Stimulated activated CD4-positive, alpha-beta T cell treated with anti-CD3 and anti-CD28 coated beads, Interleukin-4, amount 100 ng/mL, for 48 hours (primary cell): ENCODE measurements at places on chromosomes 5 and 9.

DNA sequence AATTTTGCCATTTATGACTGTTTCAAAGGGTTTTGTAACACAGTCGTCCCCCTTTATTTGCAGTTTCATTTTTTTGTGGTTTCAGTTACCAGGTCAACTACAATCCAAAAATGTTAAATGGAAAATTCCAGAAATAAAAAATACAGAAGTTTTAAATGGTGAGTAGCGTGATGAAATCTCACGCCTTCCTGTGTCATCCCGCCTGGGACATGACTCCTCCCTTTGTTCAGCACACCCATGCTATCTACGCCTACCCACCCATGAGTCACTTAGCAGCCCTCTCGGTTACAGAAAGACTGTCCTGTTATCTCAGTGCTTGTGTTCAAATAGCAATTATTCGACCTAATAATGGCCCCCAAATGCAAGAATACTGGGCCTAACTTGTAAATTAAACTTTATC is 765.3 kb upstream of the ADAMTS16 start:
- DNase-seq: no peak

GRCh38 chr5:172733131-172733973 is 37.6 kb downstream of the DUSP1 start:
- no peak for DNase-seq

- DNase-seq: no peak
These were observed 72.9 kb downstream of the ZNF618 start for GRCh38 chr9:113948891-113949570.

GRCh38 chr5:150213530-150213929 is 23.7 kb downstream of the SLC6A7 start:
- no peak for DNase-seq

- DNase-seq: no peak
These were observed 47.9 kb downstream of the MAMDC2 start for GRCh38 chr9:70091572-70091971.

DNA sequence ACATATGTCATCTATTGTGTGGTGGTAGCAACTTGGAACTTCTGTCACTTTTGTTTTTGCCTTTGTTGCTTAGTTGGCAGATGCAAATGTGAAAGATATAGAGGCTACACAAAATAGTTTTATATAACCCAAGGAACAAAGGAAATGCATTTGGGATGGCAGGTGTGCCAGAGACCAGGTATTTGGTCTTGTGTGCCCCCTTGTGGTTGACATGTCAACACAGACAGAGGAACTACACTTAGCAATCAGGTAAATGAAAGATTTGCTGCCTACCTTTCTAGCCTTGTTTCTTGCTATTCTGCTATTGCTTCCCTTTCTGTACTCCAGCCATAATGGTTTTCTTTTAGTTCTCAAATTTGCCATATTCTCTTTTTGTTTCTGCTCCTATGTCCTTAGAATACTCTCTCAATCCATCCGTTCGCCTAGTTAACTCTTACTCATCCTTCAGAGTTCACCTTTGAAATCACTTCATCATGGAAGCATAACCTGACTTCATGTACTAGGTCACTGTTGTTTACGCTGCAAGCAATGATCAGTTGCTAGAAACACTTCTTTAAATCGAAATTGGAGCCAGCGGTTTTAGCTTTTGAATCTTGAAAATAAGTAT is 119.5 kb downstream of the TRPM3 start:
- DNase-seq: no peak

DNA sequence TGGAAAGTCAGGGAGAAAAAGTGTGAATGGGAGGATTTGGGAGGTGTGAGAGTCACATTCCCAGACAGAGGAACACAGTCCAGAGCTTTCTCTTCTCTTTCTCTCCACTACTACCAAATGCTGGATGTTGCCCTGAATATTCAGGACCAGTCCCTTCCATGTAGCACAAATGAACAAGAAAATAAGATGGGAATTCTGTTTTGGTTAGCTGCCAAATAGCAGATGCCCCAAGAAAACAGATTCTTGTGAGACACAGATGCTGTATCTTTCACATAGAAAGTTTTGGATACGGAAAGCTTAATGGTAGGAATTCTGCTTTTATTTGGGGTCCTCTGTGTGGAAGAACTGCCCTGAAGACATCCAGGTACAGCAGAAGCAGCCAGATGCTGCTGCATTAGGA is 37.8 kb downstream of the PRLR start:
- no peak for DNase-seq

DNA sequence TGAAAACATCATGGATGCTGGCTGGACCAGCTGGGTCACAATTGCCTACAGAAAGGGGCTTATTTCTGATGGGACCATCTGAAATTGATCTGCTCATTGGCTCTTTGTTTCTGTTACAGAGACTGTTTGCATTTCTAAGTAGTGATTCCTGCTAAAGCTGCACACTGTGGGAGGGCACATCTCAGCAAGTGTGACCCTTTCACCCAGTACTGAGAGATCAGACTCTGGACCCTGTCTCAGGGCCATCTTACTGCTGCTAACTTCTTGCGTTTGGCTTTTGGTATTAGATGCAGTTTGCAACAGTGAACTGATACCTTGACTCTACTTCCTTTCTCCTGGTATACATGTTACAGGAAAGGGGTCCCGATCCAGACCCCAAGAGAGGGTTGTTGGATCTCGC is 24.5 kb upstream of the KDM4C start:
- DNase-seq: no peak

DNA sequence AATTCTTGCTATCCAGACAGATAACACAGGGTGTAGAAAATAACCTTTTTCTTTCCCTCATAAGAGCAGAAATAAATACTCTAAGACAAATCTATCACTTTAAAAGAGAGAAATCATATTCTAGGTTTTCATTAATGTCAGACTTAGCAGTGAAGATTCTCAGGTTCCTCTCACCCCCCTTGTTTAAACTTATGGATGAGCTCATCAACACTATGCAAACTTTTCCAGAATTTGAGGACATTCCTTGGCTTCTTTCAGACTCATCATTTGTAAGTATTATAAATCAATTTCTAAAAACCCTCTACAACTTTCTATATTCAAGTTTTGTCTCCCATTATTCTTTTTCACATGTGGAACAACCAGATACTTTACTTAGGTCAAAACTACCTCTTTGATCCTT is 374.9 kb upstream of the TRPC7 start:
- DNase-seq: no peak

DNA sequence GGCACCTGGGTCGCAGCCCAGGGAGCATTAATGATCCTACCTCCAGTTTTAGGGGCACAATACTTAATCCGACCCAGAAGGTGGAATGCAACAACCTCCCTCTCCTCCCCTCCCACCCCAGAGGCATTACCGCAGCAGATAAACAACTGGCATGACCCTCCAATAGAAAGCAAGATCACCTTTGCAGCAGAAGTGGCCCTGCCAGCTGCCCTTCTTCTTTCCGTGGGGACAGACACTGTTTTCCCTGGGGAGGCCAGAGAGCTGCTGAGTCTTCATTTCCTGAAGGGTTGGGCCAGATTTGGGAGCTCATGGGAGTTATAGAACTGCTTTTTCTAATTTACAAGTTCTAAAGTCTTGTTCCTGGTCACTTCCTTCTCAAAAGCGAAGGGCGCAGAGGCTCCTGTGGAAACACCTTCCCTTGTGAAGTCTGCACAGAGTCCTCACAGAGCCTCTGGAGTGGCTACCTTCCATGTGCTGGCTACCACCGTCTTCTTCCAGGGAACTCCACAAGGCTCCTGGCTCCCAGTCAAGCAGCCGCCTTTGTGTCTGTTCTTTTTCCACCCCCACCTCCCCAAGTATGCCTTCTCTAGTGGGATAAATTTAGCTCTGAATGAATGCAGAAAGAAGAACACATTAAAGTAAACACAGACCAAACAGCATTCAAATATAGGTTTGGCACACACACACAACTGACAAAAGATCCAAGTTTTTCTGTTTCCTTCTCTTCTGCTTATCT is 8.0 kb upstream of the PALM2AKAP2 start:
- no peak for DNase-seq

DNA sequence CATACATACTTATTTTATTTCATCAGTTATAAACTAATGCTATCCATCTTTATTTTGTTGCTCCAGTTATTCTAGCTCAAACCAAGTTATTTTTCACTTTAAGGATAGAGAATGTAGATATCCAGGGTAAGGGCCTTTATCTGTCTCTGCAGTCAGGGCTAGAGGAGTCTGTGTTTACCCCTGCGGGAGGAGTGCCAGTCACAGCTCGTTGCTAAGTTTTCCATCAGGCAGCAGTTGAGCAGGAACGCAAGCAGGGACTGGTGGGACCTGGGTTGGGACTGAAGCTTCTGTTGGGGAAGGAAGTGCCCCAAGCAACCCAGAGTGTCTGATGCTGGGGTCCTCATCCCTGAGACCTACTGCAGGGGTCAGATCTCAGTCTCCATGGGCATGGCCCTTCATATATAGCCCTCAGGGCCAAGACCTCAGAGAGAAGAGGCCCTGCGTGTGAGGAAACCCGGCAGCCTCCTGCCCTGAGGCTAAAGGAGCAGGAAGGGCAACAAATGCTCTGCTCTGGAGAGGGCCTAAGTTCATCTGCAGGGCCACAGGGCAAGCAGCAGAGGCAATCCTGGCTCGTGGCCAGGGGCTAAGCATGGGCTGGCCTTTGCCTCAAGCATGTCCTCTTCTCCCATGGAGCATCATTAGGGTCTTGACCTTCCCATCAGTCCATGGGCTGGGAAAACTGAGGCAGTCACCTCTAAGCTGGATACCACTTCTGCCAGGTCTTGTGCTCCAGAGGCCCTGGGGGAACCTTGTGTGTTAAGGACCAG is 6.6 kb downstream of the SLC22A4 start:
- no peak for DNase-seq

- no peak for DNase-seq
These were observed 18.6 kb upstream of the ANGPTL2 start for GRCh38 chr9:127140842-127141675.

- no peak for DNase-seq
These were observed 53.7 kb upstream of the RPL26L1 start for GRCh38 chr5:172905346-172906140.

DNA sequence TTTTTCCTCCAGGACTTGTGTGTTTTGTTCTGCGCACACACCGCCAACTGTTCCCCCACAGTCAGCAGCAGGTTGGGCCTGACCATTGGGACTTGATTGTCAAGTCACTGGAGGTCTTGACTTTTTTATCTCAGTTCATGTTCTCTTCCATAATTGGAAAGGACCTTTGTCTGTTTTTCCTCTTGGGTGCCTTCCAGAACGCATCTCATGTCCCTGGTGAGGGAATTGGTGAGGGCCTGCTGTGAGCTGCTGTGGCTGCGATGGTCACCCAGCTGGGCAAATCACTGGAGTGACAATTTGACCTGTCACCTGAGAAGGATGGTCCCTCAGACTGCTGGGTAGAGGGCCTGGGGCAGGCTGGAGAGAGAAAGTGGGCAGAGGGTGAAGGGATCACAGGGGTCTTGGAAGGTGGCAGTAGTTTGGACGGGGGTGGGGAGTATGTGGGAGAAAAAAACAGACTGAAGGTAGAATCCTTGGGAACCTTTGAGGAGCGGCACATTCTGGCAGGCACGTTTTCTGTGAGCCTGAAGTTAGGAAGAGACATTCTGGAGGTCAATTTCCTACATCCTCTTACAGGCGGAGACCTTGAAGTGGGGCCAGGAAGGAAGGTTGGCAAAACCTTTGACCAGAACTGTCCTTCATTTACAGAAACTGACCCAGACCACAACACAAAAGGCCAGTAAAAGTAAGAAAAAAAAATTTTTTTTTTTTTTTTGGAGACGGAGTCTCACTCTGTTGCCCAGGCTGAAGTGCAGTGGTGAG is 4.4 kb downstream of the CDK9 start:
- DNase-seq: no peak

GRCh38 chr9:74100042-74100441 is 397.1 kb upstream of the RORB start:
- DNase-seq: no peak

GRCh38 chr9:72440378-72440777 is 75.4 kb upstream of the ZFAND5 start:
- no peak for DNase-seq

- no peak for DNase-seq
These were observed 245.4 kb downstream of the PBX3 start for GRCh38 chr9:125992557-125992956.

DNA sequence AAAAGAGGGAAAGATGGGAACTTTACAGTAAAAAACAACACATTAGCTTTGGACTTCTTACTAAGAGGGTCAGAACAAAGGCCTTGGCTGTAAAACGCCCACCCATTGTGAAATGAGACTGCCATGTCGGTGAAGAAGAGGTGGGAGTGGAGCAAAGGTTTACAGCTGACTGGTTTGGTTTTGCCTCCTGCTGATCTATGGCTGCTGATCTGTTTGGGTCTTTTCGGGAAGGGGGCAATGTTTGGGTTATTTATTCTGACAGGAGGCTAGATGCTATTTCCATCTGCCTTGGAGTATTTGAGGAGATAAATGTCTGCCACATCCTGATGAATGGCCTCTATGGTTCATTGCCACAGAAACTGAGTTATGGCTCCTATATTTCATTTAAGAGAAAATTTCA is 408.7 kb downstream of the TLE4 start:
- no peak for DNase-seq

GRCh38 chr9:123282362-123283047 is 14.1 kb upstream of the STRBP start:
- no peak for DNase-seq

- no peak for DNase-seq
These were observed 6.2 kb downstream of the NKD2 start for GRCh38 chr5:1014781-1015221.

DNA sequence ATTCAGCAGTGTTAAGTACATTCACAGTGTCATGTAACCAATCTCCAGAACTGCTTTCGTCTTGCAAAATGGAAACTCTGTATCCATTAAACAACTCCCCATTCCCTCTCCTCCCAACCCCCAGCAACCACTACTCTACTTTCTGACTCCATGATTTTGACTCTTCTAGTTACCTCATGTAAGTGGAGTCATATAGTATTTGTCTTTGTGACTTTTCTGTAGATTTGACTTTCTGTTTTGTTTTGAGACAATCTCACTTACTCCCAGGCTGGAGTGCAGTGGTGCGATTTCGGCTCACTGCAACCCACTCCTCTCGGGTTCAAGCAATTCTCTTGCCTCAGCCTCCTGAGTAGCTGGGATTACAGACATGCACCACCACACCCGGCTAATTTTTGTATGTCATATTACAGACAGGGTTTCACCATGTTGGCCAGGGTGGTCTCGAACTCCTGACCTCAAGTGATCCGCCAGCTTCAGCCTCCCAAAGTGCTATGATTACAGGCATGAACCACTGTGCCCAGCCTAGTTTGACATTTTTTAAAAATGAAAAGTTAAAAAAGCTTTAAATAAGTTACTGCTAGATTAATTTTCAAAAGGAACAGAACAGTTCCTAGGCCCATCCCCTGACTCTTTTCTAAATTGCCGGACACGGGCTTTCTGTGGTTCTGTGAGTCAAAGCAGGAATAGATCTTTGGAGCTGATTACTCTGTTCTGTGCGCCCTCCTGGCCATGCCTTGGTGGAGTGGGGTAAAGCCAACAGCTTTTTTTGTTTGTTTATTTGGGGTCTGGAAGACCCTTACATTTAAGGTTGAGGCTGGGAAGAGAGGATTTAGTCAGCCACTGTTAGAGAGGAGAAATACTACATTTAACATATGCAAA is 59.3 kb downstream of the RALGPS1 start:
- no peak for DNase-seq

- no peak for DNase-seq
These were observed 78.4 kb downstream of the TMEM161B start for GRCh38 chr5:88190106-88190834.
